ENCODE measurements at places on chromosomes 5 and 9.

DNA sequence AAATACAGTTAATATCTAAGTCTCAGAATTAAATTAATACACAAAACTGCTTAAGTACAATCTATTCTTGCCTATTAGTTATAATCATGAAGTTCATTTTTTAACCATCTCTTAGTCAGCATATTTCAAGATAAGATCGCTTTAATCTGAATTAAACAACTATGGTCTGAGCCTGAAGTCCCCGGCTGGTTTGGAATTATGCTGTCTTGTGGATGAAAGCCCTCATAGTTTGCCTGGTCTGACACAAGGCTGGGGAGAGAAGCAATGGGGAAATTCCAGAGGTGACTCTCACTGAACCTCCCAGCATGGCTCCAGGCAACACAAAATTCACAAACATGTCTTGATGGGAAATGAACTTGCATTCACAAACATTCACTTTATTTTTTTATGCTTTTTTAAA is 28.0 kb upstream of the GRAMD2B start:
- no peak for DNase-seq

- no peak for DNase-seq
Measured at GRCh38 chr5:156624686-156625085, 225.4 kb upstream of the PPP1R2B start.

DNA sequence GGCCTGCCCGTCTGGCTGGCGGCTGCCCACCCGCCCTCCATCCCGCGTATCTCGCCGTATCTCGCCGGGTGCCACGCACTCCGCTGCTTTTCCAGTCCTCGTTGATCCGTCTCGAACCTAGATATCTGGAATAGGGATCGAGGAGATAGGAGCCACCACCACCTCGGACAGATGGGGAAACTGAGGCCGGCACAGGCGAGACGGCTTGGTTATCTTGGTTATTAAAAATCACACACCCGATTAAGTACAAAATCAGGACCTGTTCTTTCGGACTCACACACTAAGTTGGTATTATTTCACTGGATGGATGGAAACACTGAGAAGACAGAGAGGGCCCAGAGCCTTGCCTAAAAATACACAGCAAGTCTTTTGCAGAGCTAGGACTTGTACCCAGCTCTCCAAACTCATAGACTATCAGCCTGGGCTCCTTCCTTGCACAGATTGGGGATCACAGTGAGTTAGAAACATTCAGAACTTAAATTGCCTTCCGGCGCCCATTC is 678 bp downstream of the SLC26A2 start:
- DNase-seq: no peak

GRCh38 chr5:146703499-146703898 is 175.1 kb downstream of the PPP2R2B start:
- DNase-seq: no peak

- no peak for DNase-seq
Measured at GRCh38 chr5:34660444-34660843, 4.3 kb downstream of the RAI14 start.

- DNase-seq: no peak
Measured at GRCh38 chr5:109410389-109411148, 795 bp upstream of the PJA2 start.

GRCh38 chr9:86075132-86076109 is 23.9 kb downstream of the GOLM1 start:
- no peak for DNase-seq

DNA sequence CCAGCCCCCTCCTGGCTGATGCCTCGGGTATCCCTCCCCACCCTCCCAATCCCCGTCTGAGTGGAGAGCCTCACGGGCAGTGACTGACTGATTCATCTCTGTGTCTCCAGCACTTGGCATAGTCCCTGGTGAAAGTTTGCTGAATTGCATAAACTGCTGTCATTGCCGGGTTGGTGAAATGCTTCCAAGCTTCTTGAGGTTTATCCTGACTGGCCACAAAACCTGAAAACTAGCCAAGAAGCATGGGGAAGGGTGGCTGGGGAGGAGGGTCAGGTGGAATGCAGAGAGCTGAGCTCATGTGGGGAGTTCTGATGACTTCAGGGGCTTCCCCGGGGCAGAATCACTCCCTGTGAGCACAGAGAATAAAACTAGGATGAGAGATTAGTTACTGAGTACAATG is 56.9 kb upstream of the GGTA1 start:
- DNase-seq: no peak

DNA sequence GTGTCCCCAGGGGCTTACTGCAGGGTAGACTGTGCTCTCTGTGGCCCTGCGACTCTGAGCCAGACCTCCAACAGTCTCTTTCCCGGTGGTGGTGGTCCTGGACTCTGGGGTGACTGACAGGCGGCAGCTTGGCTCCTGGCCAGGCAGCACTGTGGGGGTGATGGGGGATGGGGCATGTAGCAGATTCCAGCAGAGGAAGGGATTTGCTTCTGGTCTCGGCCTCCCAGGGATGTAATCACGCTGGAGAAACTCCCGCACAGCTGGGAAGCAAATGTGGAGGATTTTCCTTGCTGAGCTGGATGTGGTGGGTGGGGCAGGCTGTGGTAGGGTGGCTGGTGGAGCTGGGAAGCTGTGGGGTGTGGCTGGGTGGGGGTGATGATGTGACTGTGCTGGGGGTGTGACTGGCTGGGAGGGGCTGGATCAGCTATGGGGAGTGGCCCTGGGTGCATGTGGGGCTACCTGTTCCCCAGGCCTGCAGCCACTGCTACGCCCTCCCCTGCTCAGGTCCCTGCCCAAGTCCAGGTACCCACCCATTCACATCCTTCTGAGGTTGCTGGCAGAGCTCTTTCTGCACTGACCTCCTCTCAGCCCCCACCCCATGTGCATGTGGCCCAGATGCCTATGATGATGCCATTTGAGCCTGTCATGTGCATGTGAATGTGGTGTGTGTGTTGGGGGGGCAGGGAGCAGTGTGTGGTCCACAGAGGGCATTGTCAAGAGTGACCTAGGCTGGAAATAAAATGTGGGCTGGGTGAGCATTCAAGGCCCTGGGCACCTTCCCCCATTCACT is 3.8 kb downstream of the NDST1 start:
- no peak for DNase-seq

All from stimulated activated CD8-positive, alpha-beta memory T cell treated with anti-CD3 and anti-CD28 coated beads, Interleukin-7, amount 100 ng/mL, for 48 hours (primary cell).